Fibroblast of gingiva (primary cell): ENCODE measurements at places on chromosomes 2 and 18.
A peak's percentile ranks its signal among the peaks of the same experiment; 100 is the strongest.

GRCh38 chr2:7007488-7007845 lies 90.3 kb downstream of the RNF144A start:
- no peak for DNase-seq

DNA sequence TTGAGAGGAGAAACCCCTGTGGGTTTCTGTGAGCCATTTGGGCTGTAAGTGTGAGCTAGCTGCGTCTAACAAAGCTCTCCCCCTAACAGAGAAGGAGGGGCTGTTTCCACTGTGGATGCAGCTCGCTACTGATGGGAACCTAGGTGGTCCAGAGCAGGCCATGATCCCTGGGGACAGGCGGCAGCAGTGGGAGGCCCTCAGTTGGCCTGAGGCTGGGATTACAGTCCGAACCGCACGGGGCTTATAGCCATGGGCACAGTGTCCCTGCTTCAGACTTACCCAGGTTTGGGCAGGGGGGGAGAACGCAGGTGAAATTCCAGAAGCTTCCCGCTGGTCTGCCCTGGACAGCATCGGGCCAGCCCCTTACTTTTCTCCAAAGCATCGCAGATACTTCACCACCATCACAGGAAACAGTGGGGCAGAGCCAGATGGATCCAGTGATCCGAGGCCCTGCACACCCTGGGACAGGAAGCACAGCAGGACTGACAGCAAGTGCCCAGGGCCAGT lies 139.4 kb downstream of the SEPTIN10 start:
- no peak for DNase-seq

GRCh38 chr18:54916507-54916906 lies 42.8 kb downstream of the CCDC68 start:
- no peak for DNase-seq

- DNase-seq, result no peak
These were observed 964 bp downstream of the ZBTB7C start for GRCh38 chr18:48408111-48408726.

GRCh38 chr2:207238831-207239701 lies 73.3 kb upstream of the KLF7 start:
- peak; percentile 99 for DNase-seq

GRCh38 chr2:121294881-121295840 lies 10.2 kb upstream of the TFCP2L1 start:
- no peak for DNase-seq

DNA sequence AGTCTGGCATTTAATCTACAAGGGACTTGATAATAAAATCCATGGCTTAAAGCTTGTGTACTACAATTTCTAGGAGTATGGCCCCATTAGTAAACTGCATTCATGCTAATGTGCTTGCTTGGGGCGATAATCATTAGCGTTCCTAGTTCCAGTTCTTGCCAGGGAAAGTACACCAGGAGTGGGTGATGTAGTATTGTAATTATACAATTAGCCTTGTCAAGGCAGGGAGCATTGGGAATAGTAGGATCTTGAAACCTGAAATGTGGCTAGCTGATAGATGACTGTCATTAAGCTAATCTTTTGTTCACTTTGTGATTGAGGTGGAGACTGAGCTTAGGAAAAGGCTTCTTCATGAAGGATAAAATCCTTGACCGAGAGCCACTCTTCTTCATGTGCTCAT lies 989.2 kb downstream of the CPS1 start:
- no peak for DNase-seq

DNA sequence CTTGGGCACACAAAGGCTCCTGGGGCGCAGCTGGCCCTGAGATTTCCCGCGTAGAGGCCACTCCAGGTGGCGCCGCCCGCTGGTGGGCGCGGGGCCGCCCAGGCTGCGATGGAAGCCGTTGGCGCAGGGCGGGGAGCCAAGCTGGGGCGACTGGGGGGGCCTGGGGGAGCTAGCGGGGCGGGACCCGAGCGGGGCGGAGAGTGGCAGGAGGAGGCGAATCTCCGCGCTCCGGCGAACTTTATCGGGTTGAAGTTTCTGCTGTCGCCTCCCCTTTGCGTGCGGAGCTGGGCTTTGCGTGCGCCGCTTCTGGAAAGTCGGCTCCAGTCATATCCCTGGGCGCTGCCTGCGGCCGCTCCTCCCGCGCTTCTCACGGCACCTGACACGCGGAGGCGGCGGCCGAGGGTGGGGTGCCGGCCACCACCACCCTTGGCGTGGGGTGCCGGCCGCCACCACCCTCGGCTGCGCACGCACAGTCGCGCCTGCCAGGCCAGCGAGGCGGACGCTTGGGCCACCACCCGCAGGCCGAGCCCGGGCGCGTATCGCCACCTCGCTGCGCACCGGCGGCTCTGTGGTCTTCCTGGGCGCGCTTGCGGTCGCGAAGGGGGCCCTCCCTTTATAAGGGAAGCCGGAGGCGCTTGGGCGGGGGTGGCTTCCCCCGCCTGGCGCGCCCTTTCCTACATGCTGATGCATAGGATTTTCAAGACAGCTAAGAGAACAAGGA lies 919 bp upstream of the CYP1B1 start:
- DNase-seq, result peak; percentile 97

GRCh38 chr18:59432803-59433597 lies 73.9 kb upstream of the LMAN1 start:
- peak; percentile 44 for DNase-seq

GRCh38 chr2:237060534-237061312 lies 25.0 kb upstream of the COPS8 start:
- peak; percentile 54 for DNase-seq

DNA sequence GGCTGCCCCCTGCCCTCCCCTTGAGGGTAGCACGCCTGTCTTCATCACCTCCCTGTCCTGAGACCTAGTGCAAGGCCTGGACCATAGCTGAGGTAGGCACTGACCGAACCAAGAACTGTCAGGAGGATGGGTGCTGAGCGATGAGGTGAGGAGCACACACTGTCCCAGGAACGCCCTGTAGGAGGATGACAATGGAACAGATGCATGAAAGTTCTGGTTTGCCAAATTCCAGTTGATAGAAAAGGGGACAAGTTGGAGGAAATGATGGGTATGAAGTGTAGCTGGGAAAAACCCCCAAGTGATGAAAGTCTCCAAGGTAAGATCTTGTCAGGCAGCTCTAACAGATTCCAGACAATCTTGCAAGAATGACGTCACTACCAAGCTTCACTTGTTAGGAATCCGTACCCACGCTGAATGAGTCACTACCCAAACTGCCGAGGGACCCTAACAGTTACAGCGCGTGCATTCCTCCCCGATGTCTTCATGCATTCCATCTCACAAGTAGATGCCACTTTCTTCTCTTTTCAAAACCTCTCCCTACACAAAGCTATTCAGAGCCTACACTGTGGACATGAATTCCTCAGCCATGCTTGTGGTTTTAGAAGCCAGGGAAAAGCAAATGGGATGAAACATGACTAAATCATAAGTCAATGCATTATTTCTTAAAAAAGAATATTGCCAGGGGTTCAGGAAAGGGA lies 27.6 kb downstream of the MRPL33 start:
- peak; percentile 100 for DNase-seq
